Fibroblast of the aortic adventitia (primary cell): ENCODE measurements at places on chromosomes 13 and 19. TPM values are rescaled to one million over a fixed set of nuclear protein-coding genes. Genes with fewer than 3 reads are reported as not detected.

The LPAR6 gene
- total RNA-seq: 0.90 and 11.2 TPM in 2 replicates

The WDR88 gene
- not detected in 2 replicates for total RNA-seq

The SPACA4 gene
- total RNA-seq: not detected in 2 replicates

The CEACAM8 gene
- total RNA-seq: not detected in 2 replicates

The CD70 gene
- 0.09 TPM in 1 of 2 replicates, not detected in the other for total RNA-seq

The ALOX5AP gene
- total RNA-seq: not detected in 2 replicates

The TUBB4A gene
- total RNA-seq: 0.41 TPM in 1 of 2 replicates, not detected in the other

The MAP4K1 gene
- 0.57 TPM in 1 of 2 replicates, not detected in the other for total RNA-seq

The MED25 gene
- 19.4 and 21.7 TPM in 2 replicates for total RNA-seq

The DPF1 gene
- 2.7 and 3.3 TPM in 2 replicates for total RNA-seq

The PDE4C gene
- total RNA-seq: not detected in 2 replicates

The FUT2 gene
- not detected in 2 replicates for total RNA-seq

The CNN2 gene
- 96.0 and 101 TPM in 2 replicates for total RNA-seq

The ANKRD24 gene
- total RNA-seq: 0.99 and 5.1 TPM in 2 replicates

The ZNF497 gene
- total RNA-seq: 0.98 and 1.1 TPM in 2 replicates

The IFI30 gene
- total RNA-seq: 0.90 and 23.1 TPM in 2 replicates

The TNFSF13B gene
- total RNA-seq: 5.6 and 60.8 TPM in 2 replicates

The TNFRSF19 gene
- 0.08 and 7.3 TPM in 2 replicates for total RNA-seq

The PCDH17 gene
- 0.82 and 1.4 TPM in 2 replicates for total RNA-seq

The KIR2DL1 gene
- total RNA-seq: not detected in 2 replicates

The ZNF528 gene
- 42.5 and 72.3 TPM in 2 replicates for total RNA-seq

The ZNF665 gene
- total RNA-seq: 2.4 and 2.9 TPM in 2 replicates

The CTXN1 gene
- total RNA-seq: 2.8 and 4.1 TPM in 2 replicates

The ZNF578 gene
- total RNA-seq: 2.6 and 3.5 TPM in 2 replicates

The COMMD6 gene
- 59.2 and 126 TPM in 2 replicates for total RNA-seq

The MCEMP1 gene
- total RNA-seq: not detected in 2 replicates

The KRTDAP gene
- total RNA-seq: not detected in 2 replicates

The S1PR5 gene
- 0.27 and 0.41 TPM in 2 replicates for total RNA-seq

The C3 gene
- total RNA-seq: 93.5 and 1,485 TPM in 2 replicates

The KIR3DL1 gene
- total RNA-seq: not detected in 2 replicates

The PTH2 gene
- not detected in 2 replicates for total RNA-seq

The ADGRE1 gene
- not detected in 2 replicates for total RNA-seq

The CEBPA gene
- 0.18 TPM in 1 of 2 replicates, not detected in the other for total RNA-seq

The LILRA2 gene
- not detected in 2 replicates for total RNA-seq

The FCGBP gene
- total RNA-seq: under 0.01 and 0.33 TPM in 2 replicates

The STRN4 gene
- 45.3 and 45.9 TPM in 2 replicates for total RNA-seq

The SLC7A9 gene
- total RNA-seq: not detected in 2 replicates

The MISP3 gene
- total RNA-seq: 0.72 TPM in 1 of 2 replicates, not detected in the other

The ADAMTSL5 gene
- total RNA-seq: 1.2 and 4.2 TPM in 2 replicates

The PGLYRP2 gene
- total RNA-seq: not detected in 2 replicates

The MEDAG gene
- total RNA-seq: 122 and 325 TPM in 2 replicates

The ANKLE1 gene
- total RNA-seq: 0.09 and 0.41 TPM in 2 replicates

The GRAMD1A gene
- 25.1 and 27.0 TPM in 2 replicates for total RNA-seq
